ENCODE measurements at places on chromosomes 1 and 21. TPM values are rescaled to one million over a fixed set of nuclear protein-coding genes. Genes with fewer than 3 reads are reported as not detected.

The TEDDM1 gene
- total RNA-seq, result not detected

The C1orf87 gene
- not detected for total RNA-seq

The CSF3R gene
- total RNA-seq, result not detected

The NBPF4 gene
- total RNA-seq, result not detected

GRCh38 chr1:44237721-44238457, 24.6 kb downstream of the DMAP1 start:
- no peaks in the 10 kb centered on the region for H3K27me3 ChIP-seq
- H3K4me1 ChIP-seq, result peaks cover 10% of the 10 kb centered on the region
- H3K4me3 ChIP-seq, result no peak overlapping the region
- peaks cover 2% of the 10 kb centered on the region for H3K36me3 ChIP-seq

GRCh38 chr1:232923739-232924386, 26.5 kb upstream of the NTPCR start:
- H3K36me3 ChIP-seq, result no peaks in the 10 kb centered on the region
- H3K4me1 ChIP-seq, result peaks cover 30% of the 10 kb centered on the region
- H3K4me3 ChIP-seq, result peak overlapping the region; percentile 27
- peak overlapping the region; percentile 95 for H3K27ac ChIP-seq
- DNase-seq, result peak; percentile 61

- H3K36me3 ChIP-seq, result peaks cover 2% of the 10 kb centered on the region
- H3K4me1 ChIP-seq, result peaks cover 9% of the 10 kb centered on the region
- no peak overlapping the region for H3K27ac ChIP-seq
- H3K4me3 ChIP-seq, result no peak overlapping the region
- no peaks in the 10 kb centered on the region for H3K27me3 ChIP-seq
Observed at GRCh38 chr1:59397139-59397858, 100.4 kb downstream of the FGGY start.

DNA sequence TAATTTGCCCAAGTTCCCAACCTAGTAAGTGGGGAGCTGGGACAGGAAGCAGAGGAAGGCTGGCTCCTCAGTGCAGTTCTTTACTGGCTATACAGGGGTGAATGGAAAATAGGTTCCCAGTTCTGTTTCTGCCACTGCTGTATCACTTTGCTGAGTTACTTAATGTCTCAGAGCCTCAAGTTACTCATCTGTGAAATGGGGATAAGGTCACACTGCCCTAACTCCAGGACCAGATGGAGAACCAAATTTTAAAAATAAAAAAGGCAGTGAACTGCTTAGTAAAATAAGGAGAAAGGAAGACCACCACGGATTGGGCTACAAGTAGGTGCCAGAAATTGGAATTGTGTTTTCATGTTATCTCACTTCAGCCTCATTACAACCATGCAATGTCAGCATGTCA, 147.8 kb downstream of the OMA1 start:
- no peak overlapping the region for H3K27ac ChIP-seq
- H3K27me3 ChIP-seq, result peaks cover 3% of the 10 kb centered on the region
- no peak for DNase-seq

DNA sequence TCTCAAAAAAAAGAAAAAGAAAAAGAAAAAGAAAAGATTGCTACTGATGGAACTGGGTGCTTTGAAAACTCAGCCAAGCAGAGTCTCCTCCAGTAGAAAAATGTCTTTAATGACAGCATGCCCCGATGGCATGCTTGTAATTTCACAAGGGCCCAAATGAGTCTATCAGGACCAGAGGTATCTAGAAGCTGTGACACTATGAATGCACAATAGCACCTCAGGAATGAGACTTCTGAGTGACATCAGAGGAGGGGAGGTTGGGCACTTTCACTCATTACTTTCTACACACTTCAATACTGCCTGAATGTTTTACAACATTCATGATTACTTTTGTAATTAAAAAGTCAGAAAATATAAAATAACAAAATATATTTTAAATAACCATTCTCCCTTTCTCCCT, 15.1 kb upstream of the CD58 start:
- no peaks in the 10 kb centered on the region for H3K36me3 ChIP-seq
- H3K27me3 ChIP-seq, result no peaks in the 10 kb centered on the region
- H3K4me1 ChIP-seq, result peaks cover 7% of the 10 kb centered on the region
- DNase-seq, result no peak
- H3K4me3 ChIP-seq, result no peak overlapping the region
- no peak overlapping the region for H3K27ac ChIP-seq

- no peaks in the 10 kb centered on the region for H3K4me1 ChIP-seq
- no peak overlapping the region for H3K4me3 ChIP-seq
- no peaks in the 10 kb centered on the region for H3K27me3 ChIP-seq
- H3K36me3 ChIP-seq, result no peaks in the 10 kb centered on the region
Observed at GRCh38 chr1:40303051-40303771, 13.9 kb downstream of the COL9A2 start.

DNA sequence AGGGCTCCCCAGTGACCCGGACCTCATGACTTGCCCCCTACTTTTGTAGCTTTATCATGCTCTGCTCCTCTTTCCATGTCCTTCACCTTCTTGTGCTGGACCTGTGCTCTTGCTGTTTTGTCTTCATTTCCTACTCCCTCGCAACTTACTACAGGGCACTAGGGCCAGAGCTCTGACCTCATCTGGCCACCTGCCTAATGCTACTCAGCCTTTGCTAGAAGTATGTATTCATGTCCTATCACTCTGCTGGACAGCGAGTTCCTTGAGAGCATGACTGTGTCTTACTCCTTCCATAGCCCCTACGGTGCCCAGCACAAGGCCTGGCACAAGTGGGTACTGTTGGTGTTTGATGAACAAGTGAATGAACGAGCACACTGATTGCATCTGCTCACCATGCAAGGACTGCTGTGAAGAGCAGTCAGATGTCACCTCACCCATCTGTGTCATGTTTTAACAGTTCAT, 1.9 kb downstream of the MTFR1L start:
- H3K27me3 ChIP-seq, result no peaks in the 10 kb centered on the region
- H3K4me1 ChIP-seq, result peaks cover 28% of the 10 kb centered on the region
- H3K36me3 ChIP-seq, result peaks cover 10% of the 10 kb centered on the region
- no peak for DNase-seq
- H3K27ac ChIP-seq, result peak overlapping the region; percentile 95

DNA sequence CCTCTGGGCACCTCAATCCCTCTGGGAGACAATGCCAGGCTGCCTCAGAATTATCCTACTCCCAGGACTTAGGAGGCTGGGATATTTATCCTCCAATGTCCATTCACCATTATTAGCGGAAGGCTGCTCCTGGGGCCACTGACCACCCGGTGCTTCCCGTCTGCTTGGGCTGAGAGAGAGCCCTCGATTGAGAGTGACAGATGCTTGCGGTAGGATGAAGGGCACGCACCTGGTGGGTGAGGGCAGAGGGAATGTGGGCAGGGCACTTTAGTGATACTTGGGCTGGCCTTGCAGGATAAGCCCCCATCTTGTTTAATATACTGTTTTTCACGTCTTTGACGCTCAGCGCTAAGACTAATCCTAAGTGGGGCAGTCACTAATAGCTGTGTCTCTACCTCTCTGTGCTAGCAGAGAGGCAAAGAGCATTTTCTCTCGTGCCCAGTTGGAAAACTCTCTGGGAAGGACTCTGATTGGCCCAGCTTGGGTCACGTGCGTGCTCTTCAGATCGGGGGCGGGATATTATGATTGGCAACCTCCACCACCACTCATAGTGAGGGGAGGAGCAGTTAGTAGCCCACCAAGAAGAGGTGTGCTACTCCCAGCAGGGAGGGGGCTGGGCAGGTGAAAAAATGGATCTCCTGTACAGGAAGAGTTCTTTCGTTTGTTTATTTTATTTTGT, 10.6 kb upstream of the PARS2 start:
- no peak overlapping the region for H3K27ac ChIP-seq
- no peaks in the 10 kb centered on the region for H3K4me1 ChIP-seq
- DNase-seq, result peak; percentile 37

DNA sequence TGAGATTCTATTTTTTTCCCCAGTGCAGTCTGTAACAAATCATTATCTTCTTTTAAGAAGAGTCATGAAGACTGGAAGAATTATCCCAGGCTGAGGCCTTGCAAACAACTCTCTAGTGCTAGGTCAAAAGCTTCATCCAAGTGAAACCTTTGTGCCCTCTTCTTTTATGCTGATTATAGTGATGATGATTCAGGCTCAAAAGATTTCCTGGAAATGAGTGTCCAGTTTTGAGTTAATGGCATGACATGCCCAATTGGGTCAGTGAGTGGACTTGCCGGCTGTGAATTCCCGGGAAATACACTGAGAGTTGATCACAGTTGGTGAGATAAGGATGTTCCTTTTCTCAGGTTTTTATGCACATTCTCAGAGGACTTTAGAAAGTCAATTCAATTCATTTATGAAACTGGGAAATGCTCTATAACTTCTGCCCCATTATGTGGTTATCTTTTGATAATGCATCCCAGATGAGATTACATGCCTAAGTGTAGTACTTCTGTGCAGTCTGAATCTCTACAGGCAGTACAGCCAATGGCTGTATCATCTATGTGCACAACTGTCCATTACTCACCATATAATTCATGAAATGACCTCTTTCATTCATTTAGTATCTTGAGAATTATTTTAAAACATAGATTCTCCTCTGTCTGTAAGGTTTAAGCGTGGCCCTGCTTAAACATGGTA, 66.2 kb downstream of the S1PR1 start:
- H3K27me3 ChIP-seq, result no peaks in the 10 kb centered on the region
- no peak for DNase-seq
- peaks cover 19% of the 10 kb centered on the region for H3K4me1 ChIP-seq

DNA sequence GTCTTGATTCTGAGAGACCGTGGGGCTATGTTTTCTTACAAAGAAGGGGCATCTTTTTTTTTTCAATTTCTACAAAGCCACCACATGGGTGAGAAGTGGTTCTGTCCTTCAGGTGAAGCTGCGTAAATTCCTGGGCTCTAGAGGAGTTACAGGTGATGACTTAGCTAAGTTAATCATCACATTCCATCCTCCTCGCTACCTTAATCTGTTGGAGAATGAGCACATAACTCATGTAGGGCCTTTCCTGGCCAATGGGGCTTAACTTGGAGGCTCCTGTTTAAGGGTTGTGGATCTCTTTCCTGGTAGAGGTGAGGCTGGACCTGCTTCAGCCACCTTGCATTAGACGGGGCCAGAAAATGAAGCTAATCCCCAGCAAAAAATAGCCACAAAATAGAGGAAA, 19.9 kb downstream of the REG4 start:
- H3K4me3 ChIP-seq, result no peak overlapping the region
- H3K27me3 ChIP-seq, result no peaks in the 10 kb centered on the region
- peaks cover 11% of the 10 kb centered on the region for H3K4me1 ChIP-seq
- H3K36me3 ChIP-seq, result no peaks in the 10 kb centered on the region

DNA sequence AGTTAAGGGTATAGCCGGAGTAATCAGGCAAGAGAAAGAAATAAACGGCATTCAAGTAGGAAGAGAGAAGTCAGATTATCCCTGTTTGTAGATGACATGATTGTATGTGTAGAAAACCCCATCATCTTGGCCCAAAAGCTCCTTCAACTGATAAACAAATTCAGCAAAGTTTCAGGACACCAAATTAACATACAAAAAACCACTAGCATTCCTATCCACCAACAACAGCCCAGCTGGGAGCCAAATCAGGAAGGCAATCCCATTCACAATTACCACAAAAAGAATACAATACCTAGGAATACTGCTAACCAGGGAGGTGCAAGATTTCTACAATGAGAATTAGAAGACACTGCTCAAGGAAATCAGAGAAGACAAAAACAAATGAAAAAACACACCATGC, 45.3 kb downstream of the MAST2 start:
- no peak overlapping the region for H3K27ac ChIP-seq
- H3K4me3 ChIP-seq, result no peak overlapping the region
- H3K27me3 ChIP-seq, result no peaks in the 10 kb centered on the region
- H3K36me3 ChIP-seq, result peaks cover 21% of the 10 kb centered on the region
- H3K4me1 ChIP-seq, result no peaks in the 10 kb centered on the region
- DNase-seq, result no peak

GRCh38 chr1:8810987-8811386, 6.5 kb downstream of the RERE start:
- peaks cover 40% of the 10 kb centered on the region for H3K4me1 ChIP-seq
- no peak overlapping the region for H3K27ac ChIP-seq
- H3K27me3 ChIP-seq, result no peaks in the 10 kb centered on the region
- H3K4me3 ChIP-seq, result no peak overlapping the region
- no peaks in the 10 kb centered on the region for H3K36me3 ChIP-seq

Measured in activated CD8-positive, alpha-beta T cell treated with anti-CD3 and anti-CD28 coated beads for 36 hours (primary cell).